ENCODE measurements at places on chromosomes 3 and 15. TPM values are rescaled to one million over a fixed set of nuclear protein-coding genes. Genes with fewer than 3 reads are reported as not detected.

CERS3 gene
- not detected for total RNA-seq

ISL2 gene
- total RNA-seq: 0.12 TPM

GNAT1 gene
- not detected for total RNA-seq

DBR1 gene
- total RNA-seq: 21.5 TPM

RASGRP1 gene
- 0.22 TPM for total RNA-seq

OR5K2 gene
- not detected for total RNA-seq

GDPGP1 gene
- 3.0 TPM for total RNA-seq

RHOA gene
- total RNA-seq: 637 TPM

KLF15 gene
- 1.5 TPM for total RNA-seq

RASL12 gene
- 4.1 TPM for total RNA-seq

GABRG3 gene
- total RNA-seq: not detected

DLEC1 gene
- 0.12 TPM for total RNA-seq

RAF1 gene
- total RNA-seq: 102 TPM

ADCY5 gene
- 0.22 TPM for total RNA-seq

ACP3 gene
- total RNA-seq: 27.1 TPM

MESP1 gene
- 1.1 TPM for total RNA-seq

SLC9A9 gene
- total RNA-seq: 8.0 TPM

RBPMS2 gene
- total RNA-seq: under 0.01 TPM

CMTM8 gene
- total RNA-seq: 0.12 TPM

GADL1 gene
- under 0.01 TPM for total RNA-seq

CEP70 gene
- total RNA-seq: 60.1 TPM

KBTBD8 gene
- 4.0 TPM for total RNA-seq

PODXL2 gene
- 2.0 TPM for total RNA-seq

NEK10 gene
- total RNA-seq: 7.0 TPM

CYP1A2 gene
- total RNA-seq: not detected

ZNF774 gene
- total RNA-seq: 1.1 TPM

CCR5 gene
- not detected for total RNA-seq

UBA3 gene
- 88.2 TPM for total RNA-seq

CLDN16 gene
- not detected for total RNA-seq

RBMS3 gene
- total RNA-seq: 22.5 TPM

KY gene
- 1.1 TPM for total RNA-seq

SRGAP3 gene
- total RNA-seq: 3.1 TPM

DPPA2 gene
- not detected for total RNA-seq

PLSCR2 gene
- not detected for total RNA-seq

CD86 gene
- not detected for total RNA-seq

SNTN gene
- not detected for total RNA-seq

SLC28A2 gene
- total RNA-seq: not detected

TTC23 gene
- total RNA-seq: 22.0 TPM

PIGZ gene
- total RNA-seq: 3.9 TPM

KIF15 gene
- total RNA-seq: 7.4 TPM

RNF168 gene
- 19.0 TPM for total RNA-seq

KNG1 gene
- not detected for total RNA-seq

OXNAD1 gene
- 17.0 TPM for total RNA-seq

CSPG4 gene
- 122 TPM for total RNA-seq

SOX14 gene
- not detected for total RNA-seq

ZNF35 gene
- 14.4 TPM for total RNA-seq

CACNA2D3 gene
- total RNA-seq: not detected

ARPIN gene
- 12.2 TPM for total RNA-seq

KLHL40 gene
- total RNA-seq: not detected

TRMT10C gene
- 23.9 TPM for total RNA-seq

WDR48 gene
- total RNA-seq: 42.5 TPM

SLC25A38 gene
- 18.0 TPM for total RNA-seq

PXYLP1 gene
- 5.1 TPM for total RNA-seq

DUOX2 gene
- total RNA-seq: not detected

ATP13A5 gene
- total RNA-seq: not detected

SELENOS gene
- total RNA-seq: 114 TPM

HIGD2B gene
- total RNA-seq: not detected
